Stimulated activated CD4-positive, alpha-beta T cell treated with anti-CD3 and anti-CD28 coated beads, TNF-alpha, amount 100 ng/mL, for 48 hours (primary cell): ENCODE measurements at places on chromosomes 4 and X.

GRCh38 chr4:138724530-138724929 is 291.1 kb upstream of the NOCT start:
- no peak for DNase-seq

DNA sequence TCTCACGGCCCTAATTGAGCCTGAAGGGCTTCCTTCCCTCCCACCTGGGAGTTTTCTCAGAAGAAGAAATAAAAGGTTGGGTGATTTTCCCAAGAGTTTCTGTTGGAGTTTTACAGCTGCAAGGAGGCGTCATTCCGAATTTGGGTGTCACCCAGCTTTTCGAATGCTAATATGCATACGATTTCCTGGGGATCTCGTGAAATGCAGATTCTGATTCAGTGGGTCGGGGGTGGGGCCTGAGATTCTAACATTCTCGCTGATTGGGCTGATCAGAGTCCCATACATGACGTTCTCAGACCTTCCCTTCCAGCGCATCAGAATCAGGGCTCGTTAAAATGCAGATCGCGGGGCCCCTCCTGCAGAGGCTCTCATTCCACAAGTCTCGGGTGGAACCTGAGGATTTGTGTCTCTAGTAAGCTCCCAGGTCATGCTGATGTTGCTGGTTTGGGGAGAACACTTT is 125.8 kb upstream of the STX18 start:
- no peak for DNase-seq

DNA sequence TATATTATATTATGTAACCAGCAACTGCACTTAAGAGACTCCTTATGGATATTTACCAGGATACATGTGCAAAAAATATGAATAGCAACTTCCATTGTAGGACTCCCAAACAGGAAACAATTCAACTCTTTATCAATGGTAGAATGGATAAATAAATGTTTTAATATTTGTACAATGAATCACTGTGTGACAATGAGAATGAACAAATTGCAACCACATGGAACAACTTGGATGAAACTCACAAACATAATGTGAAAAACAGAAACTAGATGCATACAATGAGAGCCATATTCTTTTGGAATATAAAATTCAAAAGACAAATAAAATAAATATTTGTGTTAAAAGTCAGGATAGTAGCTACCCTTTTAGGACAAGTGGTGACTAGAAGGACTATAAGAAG is 1015.7 kb downstream of the TECRL start:
- no peak for DNase-seq

- no peak for DNase-seq
These were observed 25.7 kb upstream of the PPARGC1A start for GRCh38 chr4:23915459-23916132.

GRCh38 chrX:39508300-39508692 is 589.5 kb downstream of the BCOR start:
- DNase-seq = no peak
